ENCODE measurements at places on chromosomes 1 and 21.

GRCh38 chr1:147351140-147351835 is 108.8 kb downstream of the CHD1L start:
- no peak for DNase-seq

DNA sequence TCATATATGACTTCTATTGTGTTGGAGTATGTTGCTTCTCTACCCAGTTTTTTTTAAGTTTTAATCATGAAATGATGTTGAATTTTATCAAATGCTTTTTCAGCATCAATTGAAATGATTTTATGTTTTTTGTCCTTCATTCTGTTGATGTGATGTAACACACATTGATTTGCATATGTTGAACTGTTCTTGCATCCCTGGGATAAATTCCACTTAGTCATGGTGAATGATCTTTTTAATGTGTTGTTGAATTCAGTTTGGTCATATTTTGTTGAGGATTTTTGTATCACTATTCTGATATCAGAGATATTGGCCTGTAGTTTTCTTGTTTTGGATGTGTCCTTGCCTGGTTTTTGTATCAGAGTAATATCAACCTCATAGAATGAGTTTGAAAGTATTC is 46.6 kb upstream of the CD55 start:
- no peak for DNase-seq

- DNase-seq: no peak
These were observed 7.1 kb downstream of the POU3F1 start for GRCh38 chr1:38039331-38040088.

- no peak for DNase-seq
These were observed 90.5 kb upstream of the JUN start for GRCh38 chr1:58874342-58874741.

GRCh38 chr1:31592132-31592531 is 15.8 kb downstream of the TINAGL1 start:
- DNase-seq: peak; percentile 42

DNA sequence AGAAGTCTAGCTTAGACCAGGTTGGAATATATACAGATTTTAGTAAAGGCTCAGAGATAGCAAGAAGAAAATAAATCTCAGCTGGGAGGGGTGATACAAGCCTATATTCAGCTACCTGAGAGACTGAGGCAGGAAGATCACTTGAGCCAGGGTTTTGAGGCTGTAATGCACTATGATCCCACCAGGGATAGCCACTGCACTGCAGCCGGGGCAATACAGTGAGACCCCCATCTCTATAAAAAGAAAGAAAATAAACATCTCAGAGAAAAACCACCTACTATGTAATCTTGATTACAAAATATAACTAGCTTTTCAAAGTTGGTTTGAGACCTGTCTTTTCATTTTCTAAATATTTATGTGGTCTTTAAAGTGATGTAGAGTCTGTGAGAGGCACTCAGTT is 47.7 kb downstream of the IL23R start:
- DNase-seq: no peak

GRCh38 chr1:191306916-191307315 is 829.3 kb upstream of the BRINP3 start:
- DNase-seq: no peak

- no peak for DNase-seq
These were observed 845 bp upstream of the RGS5 start for GRCh38 chr1:163203561-163203960.

GRCh38 chr1:112818990-112819689 is 104.0 kb upstream of the PPM1J start:
- no peak for DNase-seq

DNA sequence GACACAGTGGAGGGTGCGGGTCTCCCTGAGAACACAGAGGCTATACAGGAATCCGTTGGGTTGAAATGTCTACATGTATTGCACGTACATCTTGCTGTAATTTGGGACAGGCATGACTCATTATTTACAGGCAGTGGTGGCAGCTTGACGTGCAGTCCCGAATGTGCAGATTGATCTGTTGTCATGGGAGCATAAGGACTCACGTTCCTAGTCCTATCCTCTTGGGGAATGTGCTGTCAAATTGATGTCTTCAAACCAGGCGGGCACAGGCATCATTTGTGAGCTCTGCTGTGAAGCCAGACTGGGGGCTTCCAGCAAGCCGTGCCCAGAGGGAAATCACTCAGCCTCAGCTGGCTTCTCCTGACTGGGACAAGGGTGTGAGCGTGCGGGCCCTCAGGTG is 40.5 kb downstream of the S100B start:
- no peak for DNase-seq
